ENCODE measurements at places on chromosomes 12 and 14.

DNA sequence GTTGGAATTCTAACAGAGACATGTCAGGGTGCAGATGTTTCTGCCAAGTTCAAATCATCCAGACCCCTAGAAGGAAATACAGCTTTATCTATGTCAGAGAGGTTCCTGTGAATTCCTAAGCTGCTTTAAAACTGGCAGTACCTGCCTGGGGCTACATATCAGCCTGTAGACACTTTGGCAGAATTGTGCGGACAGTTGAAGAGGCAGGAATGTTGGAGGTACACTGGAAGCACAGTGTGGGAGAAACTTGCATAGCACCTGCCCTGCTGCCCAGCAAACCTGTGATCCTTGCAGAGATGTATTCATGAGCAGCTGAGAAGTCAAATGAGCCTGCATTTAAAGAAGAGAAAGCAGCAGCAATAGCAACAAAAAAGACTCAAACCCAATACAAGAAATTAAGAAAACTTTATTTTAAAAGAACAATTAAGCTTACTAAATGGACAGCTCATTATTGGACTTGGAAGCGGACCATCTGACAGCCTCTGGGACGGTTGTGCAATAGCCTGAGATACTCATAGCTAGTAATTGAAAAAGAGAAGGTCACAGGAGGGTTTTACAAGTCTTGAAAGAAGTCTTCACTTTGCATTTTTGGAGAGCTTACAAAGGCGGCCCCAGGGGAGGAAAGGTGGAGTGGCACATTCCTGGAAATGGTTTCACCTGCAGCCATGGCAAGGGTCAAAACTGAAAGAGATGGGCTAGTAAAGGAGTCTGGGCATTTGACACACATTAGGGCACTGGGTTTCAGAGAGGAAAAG lies 280.9 kb upstream of the FLRT2 start:
- DNase-seq = peak; percentile 55

DNA sequence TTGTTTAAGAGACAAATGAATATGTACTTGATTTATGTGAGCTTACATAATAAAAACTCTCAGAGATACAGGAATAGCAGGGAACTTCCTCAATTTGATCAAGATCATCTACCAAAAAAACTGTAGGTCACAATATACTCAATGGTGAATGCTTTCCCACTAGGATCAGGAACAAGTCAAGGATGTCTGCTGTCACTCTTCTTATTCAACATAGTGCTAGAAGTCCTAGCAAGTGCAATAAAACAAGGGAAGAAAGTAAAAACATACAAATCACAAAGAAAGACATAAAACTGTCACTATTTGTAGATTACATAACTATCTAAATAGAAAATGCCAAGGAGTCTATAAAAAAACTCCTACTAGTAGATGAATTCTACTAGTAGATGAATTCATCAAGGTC lies 41.9 kb upstream of the PAWR start:
- DNase-seq = no peak

DNA sequence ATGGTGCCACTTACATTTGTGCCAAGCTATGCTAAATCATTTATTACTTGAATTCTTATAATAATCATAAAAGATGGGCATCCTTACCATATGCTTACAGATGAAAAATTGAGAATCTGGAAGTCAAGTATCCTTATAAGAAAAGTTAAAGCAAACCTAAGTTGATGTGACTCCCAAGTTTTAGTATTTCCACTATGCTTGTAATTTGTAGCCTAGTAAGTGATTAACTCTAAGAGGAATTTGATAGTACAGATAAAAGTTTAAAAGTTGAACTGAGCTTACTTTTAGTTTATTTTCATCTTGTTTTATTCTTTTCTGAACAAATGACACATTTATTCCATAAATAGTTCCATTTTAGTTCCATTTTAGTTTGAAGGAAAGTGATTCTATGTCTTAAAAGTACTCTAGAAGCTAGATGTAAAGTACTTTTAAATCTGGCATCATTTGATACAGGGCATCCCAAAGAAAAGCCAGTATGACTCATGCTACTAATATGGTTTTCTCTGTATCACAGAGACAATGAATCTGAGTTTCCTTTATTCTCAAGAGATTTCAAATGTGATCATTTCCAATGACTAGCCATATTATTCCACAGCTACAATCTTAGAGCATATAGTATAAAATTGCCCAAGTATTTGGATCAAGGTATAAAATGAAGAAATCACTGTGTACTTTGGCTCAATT lies 596.0 kb downstream of the SLC16A7 start:
- peak; percentile 48 for DNase-seq

GRCh38 chr14:68248481-68249255 lies 429.1 kb downstream of the RAD51B start:
- no peak for DNase-seq

GRCh38 chr12:26528943-26529342 lies 304.1 kb downstream of the ITPR2 start:
- DNase-seq = no peak

DNA sequence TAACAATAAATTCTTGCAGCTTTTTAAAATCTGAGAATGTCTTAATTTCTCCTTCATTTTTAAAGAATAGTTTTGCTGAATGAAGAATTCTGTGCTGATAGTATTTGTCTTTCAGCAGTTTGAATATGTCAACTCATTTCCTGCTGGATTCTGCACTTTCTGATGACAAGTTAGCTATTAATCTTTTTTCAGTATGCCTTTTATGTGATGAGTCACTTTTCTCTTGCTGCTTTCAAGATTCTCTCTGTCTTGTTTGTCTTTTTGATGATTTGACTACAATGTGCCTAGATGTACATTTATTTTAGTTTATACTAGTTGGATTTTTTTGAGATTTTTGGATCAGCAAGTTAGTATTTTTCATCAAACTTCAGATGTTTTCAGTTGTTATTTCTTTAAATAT lies 87.9 kb upstream of the AVPR1A start:
- DNase-seq = peak; percentile 8

- peak; percentile 49 for DNase-seq
Measured at GRCh38 chr14:77302926-77303325, 17.8 kb downstream of the POMT2 start.

- DNase-seq = no peak
Measured at GRCh38 chr12:68481181-68481941, 129.3 kb upstream of the RAP1B start.

- DNase-seq = peak; percentile 83
Measured at GRCh38 chr12:11875414-11875935, 195.3 kb upstream of the BCL2L14 start.

DNA sequence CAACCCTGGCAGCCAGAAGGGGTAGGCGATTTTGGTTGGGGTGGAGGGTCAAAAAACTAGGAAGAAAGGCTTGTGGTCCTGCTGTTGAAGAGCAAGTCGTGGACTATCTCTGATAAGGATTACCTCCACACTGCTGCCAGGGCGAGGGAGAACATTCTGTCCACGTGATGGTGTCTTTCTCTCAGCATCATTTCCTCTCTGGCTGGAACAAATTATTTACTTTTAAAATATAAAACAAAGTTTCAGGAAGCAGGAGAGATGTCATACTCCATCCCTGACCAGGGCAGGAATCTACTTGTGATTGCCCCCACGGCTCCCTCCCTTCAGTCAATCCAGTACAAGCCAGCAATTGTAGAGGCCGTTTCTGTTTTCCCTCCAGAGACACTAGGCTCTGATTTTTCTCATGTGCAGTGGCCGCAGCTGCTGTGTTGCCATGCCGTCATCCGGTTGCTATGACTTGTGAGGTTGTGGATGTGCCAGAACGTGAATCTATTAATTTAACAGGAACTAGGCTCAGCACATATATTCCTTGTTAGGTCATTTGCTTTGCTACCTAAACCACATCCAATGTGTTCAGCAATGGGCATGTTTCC lies 61.5 kb upstream of the PTGR2 start:
- DNase-seq = peak; percentile 96

DNA sequence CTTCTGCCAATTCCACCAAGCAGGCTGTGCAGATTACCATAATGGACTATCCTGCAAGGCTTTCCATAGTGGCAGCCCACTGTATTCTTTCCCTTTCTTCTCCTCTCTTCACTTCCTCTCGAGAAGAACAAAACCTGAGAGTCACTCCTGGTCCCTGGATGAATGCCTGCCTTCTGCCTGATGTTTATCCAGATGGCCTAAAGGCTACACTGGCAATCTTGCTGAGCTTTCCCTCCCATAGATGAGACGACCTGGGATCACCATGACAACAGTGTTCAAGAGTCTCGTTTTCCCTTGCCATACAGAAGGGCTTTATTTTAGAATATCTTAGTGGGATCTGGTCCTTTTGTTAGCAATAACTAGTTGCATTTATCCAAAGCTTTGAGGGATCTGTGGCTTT lies 142.3 kb downstream of the RTN1 start:
- no peak for DNase-seq

- DNase-seq = no peak
Measured at GRCh38 chr14:85426068-85426935, 103.6 kb upstream of the FLRT2 start.

- DNase-seq = no peak
Measured at GRCh38 chr12:130357241-130357640, 19.6 kb downstream of the PIWIL1 start.

DNA sequence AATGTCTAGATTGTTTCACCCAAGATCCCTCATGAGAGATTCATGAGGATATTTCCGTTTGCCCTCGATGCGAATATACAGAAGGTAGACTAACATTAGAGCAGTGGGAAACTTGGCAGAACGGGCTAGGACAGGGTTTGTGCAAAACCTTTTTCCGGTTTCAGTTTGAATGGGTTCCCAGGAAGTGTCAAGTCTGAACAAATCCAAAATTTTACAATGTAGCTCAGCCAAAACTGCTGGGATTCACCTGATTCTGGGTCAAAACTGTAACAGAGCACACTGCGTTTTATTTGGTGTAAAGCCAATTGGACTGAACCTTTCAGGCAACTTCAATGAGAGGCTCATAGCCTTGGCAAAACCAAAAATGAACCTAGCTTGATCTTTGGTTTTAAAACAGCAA lies 337.8 kb upstream of the DIO2 start:
- peak; percentile 38 for DNase-seq

DNA sequence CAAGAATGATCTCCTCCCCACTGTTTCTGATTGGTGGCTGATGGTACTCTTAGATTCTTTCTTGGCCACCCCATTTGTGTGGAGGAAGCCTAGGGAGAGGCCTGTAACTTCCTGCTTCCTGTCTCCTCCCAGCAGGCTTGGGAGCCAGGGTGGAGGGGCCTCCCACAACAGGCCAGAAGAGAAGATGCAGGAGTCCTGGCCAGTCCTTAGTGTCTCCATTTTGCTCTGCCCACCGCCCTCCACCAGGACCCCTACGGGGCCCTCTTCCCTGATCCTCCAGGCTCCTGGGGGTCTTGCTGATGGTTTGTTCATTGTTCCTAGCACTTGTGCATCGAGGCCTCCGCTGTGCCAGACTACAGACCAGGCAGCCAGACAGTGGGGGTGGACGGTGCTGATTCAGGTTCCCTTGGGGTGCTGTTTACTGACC lies 6.8 kb downstream of the TSPAN9 start:
- DNase-seq = no peak

GRCh38 chr14:104732355-104732804 lies 8.4 kb downstream of the ADSS1 start:
- peak; percentile 37 for DNase-seq

DNA sequence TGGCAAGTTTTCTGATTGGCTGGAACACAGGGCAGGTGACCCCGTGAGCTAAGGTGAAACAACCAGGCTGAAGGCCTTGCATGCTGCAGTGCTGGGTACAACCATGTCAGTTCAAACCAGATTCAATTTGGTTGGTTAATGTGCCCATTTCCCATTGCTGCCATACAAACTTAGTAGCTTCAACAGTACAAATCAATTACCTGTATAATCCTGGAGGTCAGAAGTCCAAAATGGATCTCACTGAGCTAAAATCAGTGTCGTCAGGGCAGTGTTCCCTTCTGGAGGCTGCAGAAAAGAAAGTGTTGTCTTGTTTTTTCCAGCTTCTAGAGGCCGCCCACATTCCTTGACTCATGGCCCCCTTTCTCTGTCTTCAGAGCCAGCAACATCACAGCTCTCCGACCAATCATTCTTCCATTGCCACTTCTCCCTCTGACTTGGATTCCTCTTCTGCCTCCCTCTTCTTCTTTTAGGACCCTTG lies 221.7 kb downstream of the ZFP36L1 start:
- DNase-seq = no peak

- no peak for DNase-seq
Measured at GRCh38 chr12:46572644-46573346, 200.2 kb upstream of the SLC38A2 start.

GRCh38 chr14:87331991-87332390 lies 661.0 kb downstream of the GALC start:
- peak; percentile 49 for DNase-seq

- DNase-seq = no peak
Measured at GRCh38 chr12:104258476-104259067, 43.0 kb downstream of the TXNRD1 start.

GRCh38 chr14:88798156-88798555 lies 5.4 kb upstream of the EML5 start:
- no peak for DNase-seq

DNA sequence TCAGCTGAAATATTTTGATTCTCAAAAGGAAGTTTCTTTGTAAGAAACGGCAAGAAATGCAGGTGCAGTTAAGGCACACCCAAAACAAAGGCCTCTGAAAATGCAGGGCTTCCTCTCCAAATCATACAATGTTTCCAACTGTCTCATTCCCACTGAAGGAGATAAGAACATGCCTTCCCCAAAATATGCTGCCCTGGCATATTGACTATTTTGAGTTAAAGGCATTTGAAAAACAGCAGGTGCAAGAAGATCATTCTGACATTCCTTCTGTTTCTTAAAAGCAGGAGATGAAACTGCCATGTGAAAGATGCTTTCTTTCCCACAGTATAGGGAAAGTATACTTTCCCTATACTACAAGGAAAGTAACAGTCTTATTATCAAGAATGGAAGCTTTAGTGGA lies 33.4 kb upstream of the VASH1 start:
- no peak for DNase-seq

DNA sequence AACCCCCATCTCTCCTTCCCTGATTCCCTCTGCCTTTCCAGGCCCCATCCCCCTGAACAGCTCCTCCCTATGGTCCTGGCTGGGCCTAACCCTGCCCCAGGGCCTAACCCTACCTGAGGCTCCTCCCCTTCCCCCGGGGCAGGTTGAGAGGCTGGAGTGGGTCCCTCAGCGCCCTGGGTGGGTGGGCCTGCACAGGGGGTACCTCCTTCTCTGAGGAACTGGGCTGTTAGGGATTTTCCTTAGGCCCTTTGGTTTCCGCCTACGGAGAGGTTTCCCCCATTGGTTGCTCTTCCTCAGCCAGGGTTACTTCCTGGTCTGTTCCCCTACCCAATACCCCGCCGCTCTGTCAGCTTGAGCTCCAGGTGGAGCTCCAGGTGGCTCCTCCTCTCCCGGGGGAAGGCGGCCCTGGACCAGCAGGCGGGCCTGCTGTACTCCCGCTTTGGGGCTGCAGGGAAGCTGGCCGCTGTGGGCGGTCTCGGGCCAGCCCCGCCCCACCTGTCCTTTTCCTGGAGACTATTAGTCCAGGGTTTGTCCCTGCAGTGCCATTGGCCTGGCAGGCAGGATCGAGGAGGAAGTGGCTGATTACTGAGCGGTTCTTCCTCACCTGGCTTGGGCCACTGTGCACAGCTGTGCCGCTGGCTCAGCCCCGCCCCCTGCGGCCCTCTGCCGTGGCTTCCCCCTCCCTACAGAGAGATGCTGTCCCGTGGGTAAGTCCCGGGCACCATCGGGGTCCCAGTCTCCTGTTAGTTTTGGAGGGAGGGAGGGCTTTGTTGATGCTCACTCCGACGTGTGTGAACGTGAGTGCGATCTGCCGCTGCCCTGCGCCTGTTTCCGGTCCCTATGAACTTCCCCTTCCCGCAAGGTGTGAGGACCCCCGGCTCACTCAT lies 2.5 kb downstream of the C12orf57 start:
- DNase-seq = peak; percentile 93

- no peak for DNase-seq
Measured at GRCh38 chr14:20775043-20775442, 6.0 kb upstream of the RNASE6 start.

- peak; percentile 51 for DNase-seq
Measured at GRCh38 chr12:28051516-28052354, 79.2 kb upstream of the PTHLH start.
